Lung (tissue), 17 donors: ENCODE measurements at places on chromosomes 1 and 21. TPM values are rescaled to one million over a fixed set of nuclear protein-coding genes. Genes with fewer than 3 reads are reported as not detected.

Gene OVAAL
- total RNA-seq: 0.17 TPM

Gene DISP1
- 25.7 TPM for total RNA-seq

Gene SRM
- total RNA-seq: 112 TPM

Gene USP24
- 77.8 TPM for total RNA-seq

Gene SPRR2F
- total RNA-seq: not detected

Gene GJA9
- total RNA-seq: not detected

Gene TAS1R3
- 0.67 TPM for total RNA-seq
